ENCODE measurements at places on chromosomes 1 and 21.

DNA sequence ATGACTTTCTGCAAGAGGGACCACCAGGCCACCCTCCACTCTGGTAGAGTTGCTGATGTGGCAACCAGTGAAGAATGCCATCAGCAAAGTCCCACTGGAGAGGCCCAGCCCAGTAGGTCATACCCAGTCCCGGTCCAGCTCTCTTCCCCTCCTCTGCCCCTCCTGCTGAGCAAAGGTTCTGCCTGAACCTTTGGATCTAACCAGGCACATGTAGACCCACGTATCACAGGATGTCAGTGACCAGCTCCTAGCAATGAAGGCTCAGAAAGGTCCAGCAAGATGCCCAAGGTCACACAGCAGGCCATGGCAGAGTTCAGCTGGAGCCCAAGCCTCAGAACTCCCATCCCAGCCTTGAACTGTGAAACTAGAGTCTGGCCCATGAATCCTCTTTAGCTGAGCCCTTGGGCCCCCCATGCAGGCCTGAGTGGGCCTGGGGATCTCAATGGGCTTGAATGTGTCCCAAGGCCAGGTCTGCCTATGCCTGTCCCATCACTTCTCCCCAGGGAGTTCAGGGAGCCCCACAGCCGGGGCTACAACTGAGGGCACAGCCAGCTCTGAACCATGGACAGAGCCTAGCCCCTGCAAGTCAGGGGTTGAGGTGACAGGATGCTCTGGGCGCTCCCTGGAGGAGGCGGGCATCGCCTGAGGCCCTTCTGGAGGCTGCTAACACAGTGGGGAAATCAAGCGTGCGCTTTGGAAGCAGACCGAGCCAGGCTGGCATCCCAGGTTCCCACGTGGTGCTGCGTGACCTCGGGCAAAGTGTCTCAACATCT is 21.4 kb upstream of the PADI1 start:
- no peak for DNase-seq

DNA sequence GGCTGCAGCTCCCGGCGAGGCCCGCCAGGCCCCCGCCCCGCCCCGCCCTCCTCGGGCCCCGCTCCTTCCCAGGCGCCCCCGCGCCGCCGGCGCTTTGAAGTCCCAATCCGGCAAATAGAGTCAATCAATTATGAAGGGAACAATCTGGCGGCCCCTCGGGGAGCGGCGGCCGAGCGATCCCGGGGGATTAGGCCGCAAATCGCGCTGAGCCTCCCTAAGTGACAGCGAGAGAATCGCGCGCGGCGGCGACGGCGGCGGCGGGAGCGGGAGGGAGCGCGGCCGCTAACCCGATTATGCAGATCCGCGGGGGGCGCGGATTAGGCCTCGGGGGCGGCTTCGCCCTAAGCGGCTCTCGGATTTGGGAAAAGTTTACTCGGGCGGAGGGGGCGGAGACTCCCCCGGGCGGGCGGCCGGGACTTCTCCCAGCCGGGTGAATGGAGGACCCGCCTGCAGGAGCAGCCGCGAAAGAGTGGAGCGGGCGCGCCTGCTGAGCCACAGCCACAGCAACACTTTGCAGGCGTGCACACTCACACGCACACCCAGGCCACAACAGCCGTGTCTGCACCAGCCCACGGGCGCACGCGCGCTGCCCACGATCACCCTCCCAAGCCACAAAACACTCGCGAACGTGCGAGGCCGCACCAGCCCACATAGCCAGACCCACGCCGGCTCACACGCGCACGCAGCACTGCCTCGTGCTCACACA is 23.0 kb upstream of the DMBX1 start:
- peak; percentile 12 for DNase-seq

- no peak for DNase-seq
Measured at GRCh38 chr1:1980467-1981141, 23.0 kb downstream of the CFAP74 start.

- no peak for DNase-seq
Measured at GRCh38 chr21:29825345-29825744, 114.5 kb downstream of the GRIK1 start.

DNA sequence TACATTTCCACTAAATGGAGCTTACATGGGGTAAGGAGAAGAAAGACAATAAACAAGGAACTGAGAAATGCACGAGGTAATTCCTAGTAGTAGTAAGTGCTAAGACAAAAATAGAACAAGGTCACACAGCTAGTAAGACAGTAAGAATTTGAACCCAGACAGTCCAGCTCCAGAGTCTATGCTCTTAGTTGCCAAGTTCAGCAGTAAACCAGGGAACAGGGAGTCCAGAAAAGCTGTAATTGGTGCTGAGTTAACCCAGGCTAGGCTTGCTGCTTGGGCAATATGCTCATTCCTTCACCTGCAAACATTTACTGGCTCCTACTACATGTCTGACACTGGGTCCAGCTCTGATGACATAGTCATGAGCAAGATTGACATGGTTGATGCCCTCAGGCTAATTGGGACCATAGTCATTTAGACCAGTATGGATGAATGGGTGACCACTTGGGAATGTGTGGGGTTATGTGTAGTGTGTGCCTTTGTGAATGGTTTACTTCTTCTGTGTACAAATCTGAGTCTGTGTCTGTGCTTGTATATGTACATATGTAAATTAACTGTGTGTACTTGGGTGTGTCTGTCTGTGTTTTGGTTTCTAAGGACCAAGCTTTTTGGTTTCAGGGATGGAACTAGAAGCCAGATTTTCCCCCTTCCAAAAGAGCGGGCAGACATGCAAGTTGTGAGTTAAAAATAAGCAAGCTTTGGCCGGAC is 2.0 kb downstream of the GPX7 start:
- DNase-seq, result no peak

- DNase-seq, result no peak
Measured at GRCh38 chr1:203168991-203169390, 6.6 kb downstream of the MYBPH start.

DNA sequence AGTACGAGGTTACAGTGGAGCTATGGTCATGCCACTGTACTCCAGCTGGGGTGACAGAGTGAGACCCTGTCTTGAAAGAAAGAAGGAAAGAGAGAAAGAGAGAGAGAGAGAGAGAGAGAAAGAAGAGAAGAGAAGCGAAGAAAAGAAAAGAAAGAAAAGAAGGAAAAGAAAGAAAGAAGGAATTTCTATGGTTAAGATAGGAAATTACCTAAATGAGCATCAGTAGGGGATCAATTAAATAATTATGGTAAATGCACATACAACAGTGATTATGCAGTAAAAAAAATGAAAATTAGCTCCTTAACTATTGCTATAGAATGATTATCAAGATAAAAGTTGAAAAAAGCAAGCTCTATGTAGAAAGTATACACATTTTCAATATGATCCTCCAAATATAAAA is 59.8 kb downstream of the COLGALT2 start:
- no peak for DNase-seq

GRCh38 chr1:110485725-110486124 is 33.2 kb downstream of the KCNA10 start:
- DNase-seq, result no peak

DNA sequence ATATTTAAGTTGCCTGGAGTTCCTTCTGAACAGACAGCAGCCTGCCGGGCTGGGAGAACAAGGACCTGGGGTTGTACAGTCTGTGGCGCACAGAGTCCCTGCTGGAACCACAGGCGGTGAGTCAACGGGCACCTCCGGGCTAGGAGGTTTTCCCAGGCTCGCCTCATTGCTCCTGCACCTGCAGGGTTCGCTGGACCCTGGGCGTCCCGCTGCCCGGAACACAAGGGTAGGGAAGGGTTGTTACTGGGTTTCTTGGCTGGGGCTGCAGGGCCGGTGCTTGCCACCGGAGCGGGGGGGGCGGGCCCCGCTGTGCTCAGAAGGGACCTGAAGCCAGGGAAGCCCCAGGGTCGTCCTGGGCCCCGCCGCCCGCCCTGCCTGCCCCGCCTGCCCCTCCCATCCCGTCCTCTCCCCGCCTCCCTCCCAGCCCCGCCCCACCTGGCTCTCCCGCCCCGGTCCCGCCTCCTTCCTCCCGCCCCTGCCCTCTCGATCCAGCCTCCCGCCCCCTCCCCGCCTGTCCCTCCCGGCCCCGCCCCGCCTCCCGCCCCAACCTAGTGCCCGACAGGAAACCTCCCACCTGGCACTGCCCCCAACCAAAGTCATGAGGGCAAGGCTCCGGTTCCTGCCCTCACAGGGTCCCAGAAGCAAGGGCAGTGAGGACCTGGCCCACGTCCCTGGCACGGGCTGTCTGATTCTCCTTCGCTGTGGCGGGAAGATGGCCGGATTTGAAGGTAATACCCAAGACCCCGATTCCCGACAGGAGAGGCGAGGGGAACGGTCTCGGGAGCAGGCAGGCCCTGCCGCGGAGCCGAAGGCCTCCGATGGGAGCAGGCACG is 6.8 kb downstream of the JMJD4 start:
- peak; percentile 18 for DNase-seq

DNA sequence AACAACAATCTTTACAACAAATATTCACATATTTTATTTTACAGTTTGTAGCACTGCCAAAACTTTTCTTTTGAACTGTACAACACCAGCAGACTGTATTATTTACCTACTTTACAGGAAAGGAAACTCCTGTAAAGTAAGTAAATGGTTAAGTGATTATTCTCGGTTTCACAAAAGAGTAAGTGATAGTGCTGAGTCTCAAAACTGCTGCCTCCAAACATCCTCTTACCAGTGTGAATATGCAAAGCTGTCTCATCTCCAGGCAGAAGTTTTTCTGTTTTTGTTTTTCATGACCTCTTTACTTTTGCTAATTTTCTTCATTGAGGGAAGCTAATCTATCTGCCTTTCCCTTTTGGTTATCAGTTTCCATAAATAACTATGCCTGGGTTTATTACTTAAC is 286.7 kb downstream of the SRGAP2C start:
- no peak for DNase-seq

GRCh38 chr1:23989263-23989662 is 9.1 kb upstream of the SRSF10 start:
- DNase-seq, result no peak

DNA sequence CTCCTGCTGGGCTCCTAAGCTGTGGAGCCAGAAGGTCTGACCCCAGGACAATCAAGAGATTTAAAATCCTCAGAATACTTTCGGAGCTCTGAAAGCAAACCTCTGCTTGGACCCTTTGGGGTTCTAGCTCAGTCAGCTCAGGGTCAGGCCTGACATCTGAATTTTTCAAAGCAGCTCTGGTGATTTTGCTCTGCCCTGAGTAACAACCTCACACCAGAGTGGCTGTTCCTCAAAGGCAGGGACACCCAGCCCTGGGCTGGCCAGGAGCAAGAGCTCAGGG is 11.9 kb downstream of the SLC1A7 start:
- no peak for DNase-seq

DNA sequence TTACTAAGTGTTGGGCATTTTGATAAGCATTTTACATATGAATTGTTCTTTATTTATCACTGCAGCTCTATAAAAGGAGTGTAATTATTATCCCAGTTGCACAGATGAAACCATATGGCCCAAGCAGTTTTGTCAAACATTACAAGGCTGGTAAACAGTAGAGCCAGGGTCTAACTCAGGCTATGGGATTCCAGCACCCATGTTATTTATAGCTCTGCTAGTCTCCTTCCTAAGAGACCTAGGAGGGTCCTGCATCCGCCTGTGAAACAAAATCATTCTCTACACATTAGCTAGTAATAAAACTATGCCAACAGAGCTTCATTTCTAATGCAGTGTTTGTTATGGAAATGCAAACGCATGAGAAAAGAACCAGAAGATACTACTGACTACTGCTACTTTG is 58.6 kb downstream of the IL23R start:
- no peak for DNase-seq

GRCh38 chr1:11888206-11888876 is 29.6 kb upstream of the NPPB start:
- DNase-seq, result no peak

DNA sequence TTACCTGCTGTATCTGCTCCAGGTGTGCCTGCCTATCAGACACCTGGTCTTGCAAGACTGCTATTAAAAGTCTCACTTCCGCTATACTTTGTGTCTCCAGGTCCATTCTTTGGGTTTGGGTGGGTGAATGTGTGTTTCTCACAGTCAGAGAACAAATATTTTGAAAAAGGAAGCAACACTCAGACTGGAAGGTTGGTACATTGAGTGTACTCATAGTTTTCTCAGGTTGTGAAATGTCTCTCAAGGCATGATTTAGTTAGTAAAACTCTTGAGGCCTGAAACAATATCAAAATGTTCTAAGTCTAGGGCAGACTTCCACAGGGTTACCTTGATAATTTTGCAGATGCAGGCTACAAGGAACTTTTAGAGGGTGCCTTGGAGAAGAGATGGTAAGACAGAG is 429.9 kb upstream of the ZRANB2 start:
- no peak for DNase-seq

GRCh38 chr1:164589408-164589807 is 30.4 kb downstream of the PBX1 start:
- DNase-seq, result no peak

DNA sequence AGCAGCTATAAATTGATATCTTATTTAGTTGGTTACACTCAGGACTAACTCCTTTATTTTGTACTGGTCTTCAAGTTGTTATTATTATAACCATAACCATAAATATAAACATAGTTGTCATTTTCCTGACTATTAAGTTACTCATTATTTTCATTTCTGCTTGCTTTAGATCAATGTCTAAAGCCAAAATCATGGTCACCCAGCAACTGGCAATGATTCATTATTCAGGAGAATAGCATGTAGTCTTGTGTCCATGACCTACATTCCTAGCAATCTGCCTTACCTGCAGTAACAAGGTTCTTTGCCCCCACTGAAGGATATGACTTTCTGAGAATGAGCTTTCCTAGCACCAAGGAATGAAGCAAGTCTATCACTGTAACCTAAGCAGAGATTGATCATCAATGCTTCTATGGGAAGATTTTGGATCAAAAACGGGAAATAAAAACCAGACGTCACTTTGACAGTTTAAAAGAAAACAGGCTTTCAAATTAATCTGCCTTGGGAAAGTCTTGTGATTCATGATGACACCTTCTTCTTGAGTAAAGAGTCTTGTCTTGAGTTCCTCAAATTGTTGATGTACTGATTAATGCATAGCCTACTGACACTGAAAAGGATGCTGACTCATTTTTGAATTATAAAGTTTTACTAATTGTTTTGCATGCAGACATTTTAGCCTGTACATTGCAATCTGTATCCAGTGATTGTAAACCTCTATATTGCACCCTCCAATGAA is 203.3 kb upstream of the IVNS1ABP start:
- DNase-seq, result no peak

- no peak for DNase-seq
Measured at GRCh38 chr1:240462277-240462676, 149.7 kb downstream of the GREM2 start.

DNA sequence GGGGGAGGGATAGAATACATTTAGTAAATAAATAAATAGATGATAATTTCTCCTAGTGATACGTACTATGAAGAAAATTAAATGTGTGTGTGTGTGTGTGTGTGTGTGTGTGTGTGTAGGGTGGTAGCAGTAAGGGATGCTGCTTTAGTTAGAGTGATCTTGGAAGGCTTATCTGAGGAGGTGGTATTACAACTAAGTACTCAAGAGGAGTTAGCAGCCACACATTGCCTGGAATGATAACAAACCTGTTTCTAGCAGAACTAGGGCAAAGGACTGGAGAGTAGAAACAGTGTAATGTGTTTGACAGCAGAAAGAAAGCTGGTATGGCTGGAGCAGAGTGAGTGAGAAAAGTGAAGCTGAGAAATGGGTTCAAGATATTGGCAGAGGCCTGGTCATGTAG is 58.3 kb upstream of the FASLG start:
- no peak for DNase-seq

GRCh38 chr1:219209578-219209977 is 35.9 kb downstream of the LYPLAL1 start:
- DNase-seq, result no peak

- DNase-seq, result no peak
Measured at GRCh38 chr1:204134103-204134502, 17.7 kb downstream of the ETNK2 start.
